Activated CD8-positive, alpha-beta memory T cell treated with anti-CD3 and anti-CD28 coated beads for 1 hour (primary cell): ENCODE measurements at places on chromosomes 5 and 9.

DNA sequence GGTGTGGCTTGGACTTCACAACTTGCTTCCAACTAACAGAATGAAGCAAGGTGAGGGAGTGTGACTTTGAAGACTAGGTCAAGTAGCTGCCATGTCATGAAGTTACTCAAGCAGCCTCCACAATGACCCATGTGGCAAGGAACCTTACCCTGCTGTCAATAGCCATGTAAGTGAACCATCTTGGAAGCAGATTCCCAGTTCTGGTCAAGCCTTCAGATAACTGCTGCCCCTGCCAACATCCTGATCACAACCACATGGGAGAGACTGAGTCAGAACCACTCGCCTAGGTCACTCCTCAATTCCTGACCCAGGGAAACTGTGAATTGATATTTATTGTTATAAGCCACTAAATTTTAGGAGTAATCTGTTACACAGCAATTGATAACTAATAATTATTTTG, 10.9 kb downstream of the ZCCHC10 start:
- no peak for DNase-seq

DNA sequence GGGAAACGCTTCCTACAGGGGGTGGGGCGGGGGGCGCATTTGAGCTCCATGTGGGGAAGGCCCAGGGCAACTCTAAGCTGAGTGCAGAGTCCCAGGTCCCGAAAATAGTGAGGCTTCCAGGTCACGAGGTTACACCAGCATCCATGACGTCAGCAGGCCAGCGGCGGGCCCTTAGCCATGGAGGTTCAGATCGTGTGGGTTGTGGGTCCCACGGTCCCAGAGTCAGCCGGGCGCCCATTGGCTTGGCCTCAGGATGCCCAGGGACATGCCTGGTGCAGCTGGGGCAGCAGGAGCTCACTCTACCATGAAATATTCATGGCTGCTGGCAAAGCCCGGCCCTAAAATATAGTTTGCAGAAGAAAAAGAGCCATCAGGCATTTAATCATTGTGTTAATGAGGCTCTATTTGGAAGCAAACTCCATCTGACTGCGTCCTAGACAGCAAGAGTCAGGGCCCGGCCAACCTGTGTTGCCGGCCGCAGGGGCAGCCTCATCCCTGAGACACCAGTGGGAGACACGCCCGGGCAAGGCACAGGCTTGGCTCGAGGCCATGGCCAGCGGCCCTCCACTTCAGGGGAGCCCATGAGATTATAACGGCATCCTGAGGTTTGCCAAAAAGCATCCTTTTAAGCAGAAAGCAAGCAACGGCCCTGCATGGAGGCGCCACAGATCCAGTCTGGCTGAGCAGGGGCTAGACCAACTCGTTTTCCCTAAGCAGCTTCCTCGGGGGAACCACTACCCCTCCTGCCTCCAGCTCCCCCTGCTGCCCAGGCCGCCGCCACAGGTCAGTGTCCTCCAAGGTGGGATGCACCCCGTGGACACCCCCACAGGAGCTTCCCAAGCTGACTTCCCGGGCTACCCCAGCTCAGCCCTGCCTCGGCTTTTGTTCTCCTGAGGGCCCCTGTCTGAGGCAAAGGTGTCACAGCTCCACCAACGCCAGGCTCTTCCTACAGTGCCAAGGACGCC, 108.9 kb upstream of the PPP1R26 start:
- DNase-seq: no peak

DNA sequence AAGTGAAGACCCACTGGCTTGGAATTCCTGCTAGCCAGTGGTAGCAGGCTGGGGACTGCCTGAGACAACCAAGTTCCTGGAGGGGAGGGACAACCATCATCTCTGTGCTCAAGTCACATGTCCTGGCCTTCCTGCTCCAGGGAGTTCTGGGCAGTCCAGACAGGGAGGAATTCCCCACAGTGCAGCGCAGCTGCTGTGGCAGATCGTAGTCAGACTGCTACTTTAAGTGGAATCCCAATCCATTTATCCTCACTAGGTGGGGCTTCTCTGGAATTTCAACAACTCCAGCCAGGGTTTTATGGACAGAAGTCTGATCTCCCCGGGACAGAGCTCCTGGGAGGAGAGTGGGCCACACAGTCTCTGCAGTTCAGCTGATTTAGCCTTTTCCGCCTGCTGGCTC, 20.9 kb upstream of the OR5C1 start:
- no peak for DNase-seq

DNA sequence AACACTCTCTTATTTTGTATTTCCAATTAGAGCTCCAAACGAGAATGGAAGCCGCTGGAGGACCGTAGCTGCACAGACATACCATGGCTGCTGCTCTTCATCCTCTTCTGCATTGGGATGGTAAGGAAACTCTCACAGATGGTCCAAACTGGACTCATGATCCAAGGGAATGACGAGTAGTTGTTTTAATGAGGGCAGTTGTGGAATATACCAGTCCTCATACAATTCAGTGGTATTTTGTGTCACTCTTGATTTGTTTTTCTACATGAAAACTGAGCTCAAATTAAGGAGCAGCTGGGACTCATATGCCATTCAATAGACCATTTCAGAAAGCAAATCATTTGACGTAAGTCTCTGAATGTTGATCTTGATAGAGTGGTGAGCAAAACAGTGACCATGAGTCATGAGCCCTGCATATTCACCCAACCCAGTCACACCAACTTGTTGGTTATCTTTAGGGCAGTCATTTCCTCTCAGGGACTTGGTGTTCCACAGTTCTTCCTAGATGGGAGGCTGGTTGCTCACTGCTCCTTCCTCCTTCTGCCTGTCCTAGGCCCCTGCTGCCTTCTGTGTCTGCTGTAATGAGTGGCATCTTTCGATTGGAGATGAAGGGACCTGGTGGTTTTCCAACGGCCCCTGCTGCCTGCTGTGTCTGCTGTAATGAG, 54.9 kb downstream of the SLC44A1 start:
- no peak for DNase-seq

DNA sequence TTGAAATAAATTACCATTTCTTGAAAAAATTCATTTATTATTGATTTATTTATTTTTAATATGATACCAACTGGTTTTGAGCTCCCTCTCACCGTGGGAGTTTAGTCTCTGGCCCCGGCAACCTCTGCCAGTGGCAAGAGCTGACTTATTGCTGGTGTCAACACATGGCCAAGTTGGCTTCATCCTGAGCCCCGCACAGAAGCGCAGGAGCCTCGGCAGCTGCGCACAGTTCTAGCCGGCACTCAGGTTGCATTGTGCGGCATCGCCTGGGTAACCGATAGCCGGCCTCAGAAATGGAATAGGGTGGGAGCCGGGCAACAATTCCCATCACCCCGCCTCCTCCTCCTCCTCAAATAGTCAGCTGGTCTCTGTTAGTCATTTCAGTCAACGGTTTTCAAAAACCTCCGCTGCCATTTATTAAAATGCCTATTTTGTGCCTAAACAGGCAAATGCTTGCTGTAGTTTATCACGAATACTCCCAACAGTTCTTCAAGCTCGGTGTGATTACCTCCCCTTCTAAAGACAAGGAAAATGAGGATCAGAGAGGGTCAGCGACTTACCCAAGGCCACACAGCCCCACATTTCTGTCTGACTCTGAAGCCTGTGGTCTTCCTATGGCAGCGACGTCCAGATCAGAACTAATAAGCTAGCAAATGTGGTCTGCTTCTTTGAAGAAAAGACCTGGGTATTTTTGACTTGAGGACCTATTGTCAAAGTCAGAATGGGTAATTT, 15.7 kb upstream of the MSX2 start:
- no peak for DNase-seq

DNA sequence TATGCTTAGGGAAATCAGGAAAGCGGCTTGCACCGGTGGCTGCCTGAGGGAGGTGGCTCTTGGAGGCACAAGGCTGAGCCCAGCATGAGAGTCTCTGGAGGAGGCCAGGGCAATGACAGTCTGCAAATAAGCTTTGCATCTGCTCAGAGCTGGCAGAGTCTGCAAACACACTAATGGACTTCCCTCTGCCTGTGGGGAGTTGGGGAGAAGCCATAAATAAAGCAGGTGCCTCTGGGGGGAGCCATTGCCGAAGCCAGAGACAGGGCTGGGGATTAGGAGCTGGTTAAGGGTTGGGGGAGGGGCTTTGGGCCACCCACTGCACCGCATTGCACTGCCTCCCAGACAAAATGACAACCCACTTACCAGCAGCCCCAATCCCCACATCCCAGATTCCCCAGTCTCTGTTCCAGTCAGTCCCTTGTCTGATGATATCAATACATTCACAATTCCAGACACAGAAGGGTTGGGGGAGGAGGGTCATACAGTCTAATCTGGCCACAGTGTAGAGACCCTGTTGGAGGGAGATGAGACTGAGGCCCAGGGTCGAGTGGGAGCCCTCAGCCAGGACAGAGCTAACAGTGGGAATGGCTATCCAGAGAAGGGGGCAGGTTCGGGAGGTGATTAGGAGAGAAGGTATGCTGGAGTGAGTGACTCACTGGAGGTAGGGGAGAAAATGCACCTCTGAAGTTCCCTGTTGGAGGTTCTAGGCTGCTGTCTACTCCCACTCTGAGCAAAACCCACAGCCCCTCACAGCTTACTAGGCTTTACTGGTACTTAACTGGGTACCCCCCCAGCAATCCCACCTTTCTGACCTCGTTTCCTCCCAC, 53.7 kb downstream of the PAX5 start:
- DNase-seq: no peak

DNA sequence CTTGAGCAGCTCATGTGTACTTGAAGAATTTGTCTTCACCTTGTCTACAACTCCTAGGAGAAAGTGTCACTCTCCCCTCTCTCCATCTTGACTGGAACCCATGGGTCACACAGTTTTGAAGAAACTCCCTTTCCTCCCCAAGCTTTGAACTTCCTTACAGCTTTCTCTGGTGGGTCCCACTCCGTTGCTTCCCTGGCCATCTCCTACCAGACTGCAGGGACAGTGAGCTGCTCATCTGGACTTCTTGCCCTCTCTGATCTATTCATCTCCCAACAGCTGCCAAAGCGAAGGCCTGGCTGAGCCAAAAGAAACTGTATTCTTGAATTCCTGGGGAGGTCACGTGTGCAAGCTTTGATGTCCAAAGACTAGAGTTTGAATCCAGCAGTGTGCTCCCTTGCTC, 22.7 kb upstream of the CXCL14 start:
- no peak for DNase-seq

GRCh38 chr5:153373130-153373498, 117.4 kb upstream of the GRIA1 start:
- no peak for DNase-seq

GRCh38 chr9:99971410-99971809, 65.0 kb downstream of the STX17 start:
- no peak for DNase-seq

DNA sequence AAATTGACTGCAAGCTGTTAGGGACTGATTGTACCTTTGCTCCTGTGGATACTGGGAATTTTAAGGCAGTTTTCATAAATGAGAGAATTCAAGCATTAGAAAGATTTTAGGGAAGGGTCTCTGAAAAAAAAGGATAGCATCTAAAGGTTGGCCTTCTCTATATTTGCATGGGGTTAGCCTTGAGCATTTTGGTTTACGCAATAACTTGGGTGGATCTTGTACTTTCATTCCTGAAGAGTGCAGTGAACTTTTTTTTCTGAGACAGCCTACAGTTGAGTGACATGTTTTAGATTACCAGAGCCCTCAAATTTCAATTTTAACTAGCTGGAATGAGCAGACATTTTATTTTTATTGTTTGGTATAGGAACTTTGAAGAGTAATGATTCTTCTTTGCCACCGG, 91.6 kb upstream of the NR3C1 start:
- DNase-seq: no peak

DNA sequence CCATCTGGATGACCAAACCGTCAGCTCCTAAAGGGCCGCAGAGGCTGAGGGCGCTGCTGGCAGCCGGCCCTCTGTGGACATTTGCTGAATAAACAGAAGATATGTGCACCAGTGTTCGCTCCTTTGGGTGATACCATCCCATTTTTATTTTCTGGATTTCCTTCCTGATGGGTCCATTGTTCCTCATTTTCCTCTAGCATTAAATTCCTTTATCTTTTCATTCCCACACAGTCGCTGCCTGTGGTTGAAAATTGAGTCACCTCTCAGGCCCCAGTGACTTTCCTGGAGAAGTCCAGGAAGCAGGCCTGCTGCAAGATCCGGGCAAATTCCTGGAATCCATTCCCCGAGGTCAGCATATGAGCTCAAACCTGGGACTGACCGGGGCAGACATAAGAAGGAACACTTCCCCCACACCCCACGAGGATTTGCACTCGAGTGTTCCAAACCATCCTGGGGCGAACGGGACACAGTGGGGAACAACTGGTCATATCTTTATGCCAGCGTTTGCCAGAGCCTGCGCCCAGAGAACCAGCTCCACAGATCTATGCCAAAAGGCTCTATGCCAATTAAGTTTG, 86.7 kb upstream of the PCA3 start:
- no peak for DNase-seq

DNA sequence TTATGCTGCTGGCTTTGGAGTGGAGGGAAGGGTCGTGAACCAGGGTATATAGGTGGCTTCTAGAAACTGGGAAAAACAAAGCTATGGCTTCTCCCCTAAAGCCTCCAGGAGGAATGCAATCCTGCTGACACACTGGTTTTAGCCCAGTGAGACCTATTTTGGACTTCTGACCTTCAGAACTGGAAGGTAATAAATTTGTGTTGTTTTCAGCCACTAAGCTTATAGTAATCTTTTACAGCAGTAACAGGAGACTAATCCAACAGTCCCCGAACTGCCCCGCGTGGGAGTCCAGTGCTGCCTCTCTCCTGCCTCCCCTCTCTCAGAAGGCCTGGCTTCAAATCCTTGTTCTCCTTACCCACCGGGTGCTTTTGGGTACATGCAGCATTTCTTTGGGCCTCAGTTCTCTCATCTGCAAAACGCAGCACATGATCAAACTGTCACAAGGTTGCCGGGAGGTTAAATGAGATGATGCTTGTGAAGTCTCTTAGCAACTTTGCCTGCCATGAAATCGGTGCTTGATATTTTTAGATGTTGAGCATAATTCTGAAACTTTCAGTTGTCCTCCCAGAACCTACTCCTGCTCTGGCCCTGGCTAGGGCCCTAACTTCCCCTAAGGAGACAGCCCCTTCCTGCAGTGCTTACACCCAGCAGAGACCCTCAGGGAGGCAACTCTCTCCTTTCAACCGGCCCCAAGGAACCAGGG, 127.3 kb upstream of the BOD1 start:
- no peak for DNase-seq

DNA sequence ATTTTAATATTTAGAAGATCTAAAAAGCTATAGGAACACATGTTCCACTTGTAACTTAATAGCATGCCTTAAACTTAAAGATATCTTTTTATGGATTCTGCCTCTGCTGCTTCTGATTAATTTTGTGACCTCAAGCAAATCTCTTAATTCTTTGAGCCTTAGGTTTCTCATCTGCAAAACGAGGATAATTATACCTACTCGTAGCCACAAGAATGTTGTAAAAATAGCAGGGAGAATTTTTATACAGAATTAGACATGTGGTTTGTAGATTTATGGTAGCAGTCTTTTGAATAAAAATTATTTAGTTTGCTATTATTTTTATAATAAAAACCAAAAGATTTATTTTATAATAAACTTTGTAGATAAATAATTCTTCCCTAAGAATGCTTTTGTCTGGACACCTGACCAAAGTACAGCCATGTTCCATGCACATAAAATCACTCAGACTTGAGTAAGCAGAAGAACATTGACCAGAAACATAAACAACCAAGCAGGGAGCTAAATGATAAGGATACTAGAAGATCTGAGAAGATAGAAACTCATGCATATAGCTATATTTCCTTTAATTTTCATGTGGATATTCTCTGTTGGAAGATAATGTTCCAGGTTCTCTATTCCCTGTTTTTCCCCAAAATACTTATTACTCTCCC, 18.5 kb downstream of the C9orf85 start:
- no peak for DNase-seq
